ENCODE measurements at places on chromosomes 16 and 17.
A peak's percentile ranks its signal among the peaks of the same experiment; 100 is the strongest.

- DNase-seq, result no peak
These were observed 5.5 kb downstream of the TVP23A start for GRCh38 chr16:10813099-10813455.

GRCh38 chr16:15857724-15858560 is 1.1 kb upstream of the MYH11 start:
- no peak for DNase-seq

DNA sequence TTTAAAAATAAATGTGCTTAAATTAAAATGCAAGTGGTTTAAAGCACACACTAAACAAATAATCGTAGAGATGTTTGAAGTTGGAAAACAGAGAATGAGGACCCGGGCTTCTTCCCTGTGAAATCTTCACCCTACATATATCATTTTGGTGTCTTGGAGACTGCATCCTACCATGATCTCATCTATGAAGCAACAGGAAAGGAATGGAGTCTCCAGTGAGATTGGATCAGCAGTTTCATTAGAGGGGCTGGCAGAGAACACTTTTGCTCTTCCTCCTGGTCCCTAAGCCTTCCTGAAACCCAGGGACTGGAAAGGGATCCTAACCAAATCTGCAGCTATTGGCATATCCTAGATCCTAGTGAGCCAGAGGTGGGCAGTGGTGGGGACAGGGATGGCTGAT is 85.0 kb downstream of the GRIN2A start:
- DNase-seq, result no peak

DNA sequence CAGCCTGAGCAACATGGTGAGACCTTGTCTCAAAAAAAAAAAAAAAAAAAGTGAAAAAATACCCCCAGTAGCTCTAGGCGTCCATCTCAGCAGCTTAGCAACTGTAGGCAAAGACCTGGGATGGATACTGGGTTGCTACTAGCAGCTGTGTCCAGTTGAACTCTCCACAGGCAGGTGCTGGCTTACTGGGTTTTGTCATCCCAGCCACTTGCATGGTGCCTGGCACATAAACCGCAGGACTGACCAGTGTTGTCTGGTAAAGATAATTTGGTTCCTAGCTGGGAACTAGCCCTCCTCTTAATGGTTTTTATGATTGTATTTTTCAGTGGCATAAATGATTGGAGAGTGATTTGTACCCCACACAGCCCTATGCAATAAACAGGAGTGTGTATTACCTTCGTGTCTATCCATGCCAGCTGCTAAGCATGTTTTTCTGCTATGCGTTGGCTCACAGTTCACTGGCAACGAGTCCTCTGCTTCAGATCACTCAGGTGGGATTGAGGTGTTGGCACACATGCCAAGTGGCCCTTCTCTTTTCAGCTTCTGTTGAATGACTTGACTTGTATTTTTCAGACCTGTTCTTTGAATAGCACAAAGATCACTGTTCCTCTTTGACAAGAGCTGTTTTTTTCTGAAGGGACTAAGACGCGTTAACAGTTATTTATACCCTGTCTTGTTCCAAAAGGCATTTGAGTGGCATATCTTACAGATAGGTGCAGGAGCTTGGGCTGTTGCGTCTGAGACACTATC is 352.9 kb downstream of the SNX29 start:
- no peak for DNase-seq

DNA sequence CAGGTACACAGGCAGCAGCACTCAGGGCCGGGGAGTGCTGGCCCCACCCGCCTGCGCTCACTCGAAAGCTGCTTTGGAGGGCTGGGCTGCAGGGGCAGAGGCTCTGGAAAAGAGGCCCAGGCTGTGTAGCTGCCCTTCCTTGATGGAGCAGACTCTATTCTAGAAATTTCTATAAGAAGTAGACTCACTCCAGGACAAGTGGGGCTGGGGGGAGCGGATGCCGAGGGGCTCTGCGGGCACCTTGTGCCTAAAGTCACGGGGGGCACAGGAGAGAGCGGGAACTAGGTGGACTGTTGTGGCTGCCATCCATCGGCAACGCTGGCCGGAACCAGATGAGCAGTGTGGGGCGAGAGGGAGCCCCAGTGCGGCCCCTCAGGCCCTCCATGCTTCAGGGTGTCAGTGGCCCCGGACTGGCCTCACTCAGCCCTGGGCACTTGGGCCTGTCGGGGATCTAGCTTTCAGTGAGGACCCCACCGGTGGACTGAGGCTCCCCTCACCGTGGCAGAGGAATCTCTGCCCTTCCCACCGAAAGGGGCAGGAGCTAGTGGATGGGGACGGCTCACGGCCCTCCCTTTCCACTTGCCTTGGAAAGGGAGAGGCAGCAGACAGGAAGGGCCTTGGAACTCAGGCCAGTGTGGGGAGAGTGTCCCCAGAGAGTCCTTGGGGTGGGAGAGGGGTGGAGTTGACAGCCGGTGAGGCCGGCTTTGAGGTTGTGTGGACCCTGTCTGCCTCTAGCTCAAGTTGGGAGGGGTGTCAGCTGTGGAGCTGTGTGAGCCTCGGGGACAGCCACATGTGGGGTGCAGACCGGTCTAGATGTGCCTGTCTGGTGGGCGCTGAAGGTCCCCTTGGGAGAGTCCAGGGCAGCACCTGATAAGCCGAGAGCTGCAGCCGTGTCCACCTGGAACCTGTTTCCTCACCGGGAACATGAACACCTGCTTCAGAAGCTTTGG is 16.6 kb downstream of the ENDOV start:
- DNase-seq, result no peak

- no peak for DNase-seq
These were observed 8.1 kb downstream of the C1QL1 start for GRCh38 chr17:44959821-44960531.

- DNase-seq, result no peak
These were observed 6.6 kb upstream of the CBX8 start for GRCh38 chr17:79803421-79803996.

DNA sequence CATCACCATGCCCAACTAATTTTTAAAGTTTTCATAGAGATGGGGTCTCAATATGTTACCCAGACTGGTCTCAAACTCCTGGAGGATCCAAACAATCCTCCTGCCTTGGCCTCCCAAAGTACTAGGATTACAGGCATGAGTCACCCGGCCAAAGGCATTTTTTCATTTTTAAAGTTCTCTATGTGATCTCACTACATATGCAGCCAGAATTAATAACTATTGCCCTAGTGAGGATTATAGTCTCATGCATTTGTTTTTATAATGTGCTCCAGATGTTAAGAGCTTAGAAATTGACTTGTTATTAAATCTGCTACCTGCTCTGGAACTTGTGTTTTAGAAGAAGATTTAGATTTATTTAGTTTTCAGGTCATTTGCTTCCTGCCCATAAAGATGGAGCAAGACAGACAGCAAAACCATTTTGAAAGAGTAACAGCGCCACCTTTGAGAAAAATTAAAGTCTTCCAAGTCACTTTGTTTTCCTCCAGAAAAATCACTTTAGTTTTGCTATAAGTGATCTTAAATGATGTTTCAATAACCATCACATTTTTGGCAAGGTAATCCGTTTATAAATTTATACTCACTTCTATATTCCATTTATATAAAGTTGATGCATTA is 79.5 kb downstream of the CA4 start:
- DNase-seq, result no peak

- DNase-seq, result no peak
These were observed 84.9 kb upstream of the CBX4 start for GRCh38 chr17:79923974-79924638.

GRCh38 chr16:31421587-31421986 is 6.6 kb downstream of the COX6A2 start:
- DNase-seq, result no peak

- no peak for DNase-seq
These were observed 22.5 kb upstream of the MAF start for GRCh38 chr16:79623062-79623461.

DNA sequence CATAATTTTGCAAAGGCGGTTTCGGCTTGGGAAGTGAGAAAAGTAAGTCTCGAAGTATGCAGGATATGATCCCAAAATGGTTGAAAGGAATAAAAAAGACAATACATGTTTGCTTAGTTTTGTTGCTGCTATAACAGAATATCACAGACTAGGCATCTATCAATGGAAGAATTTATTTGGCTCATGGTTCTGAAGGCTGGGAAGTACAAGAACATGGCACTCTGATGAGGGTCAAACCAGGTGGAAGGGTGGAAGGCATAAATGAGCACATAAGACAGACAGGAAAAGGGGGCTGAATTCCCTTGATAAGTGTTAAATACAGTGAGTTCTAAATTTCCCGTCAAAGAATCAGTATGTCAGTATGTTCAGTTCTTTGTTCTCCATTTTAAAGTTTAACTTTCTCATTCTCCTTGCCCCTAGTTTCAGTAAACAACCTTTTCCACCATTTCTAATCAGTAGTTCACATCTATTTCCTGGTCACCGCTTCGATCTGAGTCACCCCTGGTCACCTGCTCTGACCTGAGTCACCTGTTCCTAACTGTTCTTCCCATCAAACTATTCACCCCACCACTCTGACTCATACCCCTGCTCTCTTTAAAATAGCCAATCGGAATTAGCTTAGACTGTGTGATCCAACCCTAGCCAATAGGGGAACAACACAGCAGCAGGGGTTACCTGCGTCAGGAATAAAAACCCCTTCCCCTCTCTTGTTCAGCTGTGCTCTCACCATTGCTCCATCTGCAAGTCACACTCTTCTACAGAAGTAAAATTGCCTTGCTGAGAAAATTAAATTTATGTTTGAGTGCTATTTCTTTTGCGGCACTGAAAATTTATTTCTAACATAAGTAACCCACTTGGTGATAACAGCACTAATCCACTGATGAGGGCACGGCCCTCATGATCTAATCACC is 240.8 kb downstream of the STX8 start:
- no peak for DNase-seq

DNA sequence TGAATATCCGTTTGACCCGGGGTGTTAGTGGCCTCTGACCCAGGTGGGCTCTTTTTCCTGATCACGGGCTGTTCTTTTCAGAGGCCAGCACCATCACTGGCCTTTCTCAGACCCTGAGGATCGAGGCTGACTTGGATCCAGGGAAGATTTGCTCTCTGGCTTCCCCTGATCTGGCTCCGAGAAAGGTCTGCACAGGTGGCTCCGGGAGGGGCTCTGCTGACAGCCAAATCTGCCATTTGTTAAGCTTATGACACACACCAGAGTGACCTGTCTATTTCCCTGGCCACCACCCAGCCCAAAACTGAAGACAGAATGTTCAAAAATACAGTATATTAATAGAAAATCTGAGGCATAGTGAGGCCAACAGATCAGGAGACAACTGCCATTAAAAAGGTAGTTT is 221.8 kb upstream of the TNRC6C start:
- no peak for DNase-seq

- no peak for DNase-seq
These were observed 52.7 kb downstream of the TBC1D16 start for GRCh38 chr17:79982986-79983385.

GRCh38 chr16:9633844-9634243 is 542.4 kb downstream of the HAPSTR1 start:
- no peak for DNase-seq

- DNase-seq, result no peak
These were observed 23.4 kb upstream of the SSTR2 start for GRCh38 chr17:73141411-73141810.

- DNase-seq, result no peak
These were observed 89.1 kb downstream of the CDK5R1 start for GRCh38 chr17:32575852-32576251.

DNA sequence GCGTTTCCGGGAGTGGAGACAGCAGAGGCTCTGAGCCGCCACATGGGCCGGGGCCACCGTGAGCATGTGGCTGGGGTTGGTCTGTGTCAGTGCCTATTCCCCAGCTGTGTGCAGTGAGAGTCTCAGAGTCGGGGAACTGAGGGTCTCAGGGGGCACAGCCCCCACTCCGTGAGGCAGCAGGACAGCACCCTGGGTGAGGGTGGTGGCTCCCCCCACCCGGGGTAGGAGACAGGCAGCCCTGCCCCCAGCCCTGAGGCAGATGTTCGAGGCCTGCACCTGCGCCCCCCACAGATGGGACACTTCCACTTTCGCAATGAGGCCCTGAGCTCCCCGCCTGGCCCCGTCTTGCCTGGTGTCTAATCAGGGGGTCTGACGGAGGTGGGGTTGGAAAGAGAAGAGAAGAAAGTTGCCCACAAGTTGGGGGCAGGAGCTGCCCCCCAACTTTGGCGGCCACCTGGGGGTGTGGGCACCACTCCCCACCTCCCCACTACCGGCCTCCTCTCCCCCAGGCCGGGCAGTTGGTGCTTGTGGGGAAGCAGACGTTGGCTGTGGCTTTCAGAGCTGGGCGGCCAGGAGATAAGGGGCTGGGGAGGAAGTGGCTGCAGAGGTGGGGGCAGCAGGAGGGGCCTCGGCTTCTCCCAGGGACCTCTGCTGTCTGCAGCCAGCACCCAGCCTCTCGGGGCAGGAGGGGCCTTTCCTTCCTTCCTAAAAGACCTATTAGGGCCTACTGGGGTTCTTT is 1.8 kb upstream of the CBFA2T3 start:
- DNase-seq, result peak; percentile 88

DNA sequence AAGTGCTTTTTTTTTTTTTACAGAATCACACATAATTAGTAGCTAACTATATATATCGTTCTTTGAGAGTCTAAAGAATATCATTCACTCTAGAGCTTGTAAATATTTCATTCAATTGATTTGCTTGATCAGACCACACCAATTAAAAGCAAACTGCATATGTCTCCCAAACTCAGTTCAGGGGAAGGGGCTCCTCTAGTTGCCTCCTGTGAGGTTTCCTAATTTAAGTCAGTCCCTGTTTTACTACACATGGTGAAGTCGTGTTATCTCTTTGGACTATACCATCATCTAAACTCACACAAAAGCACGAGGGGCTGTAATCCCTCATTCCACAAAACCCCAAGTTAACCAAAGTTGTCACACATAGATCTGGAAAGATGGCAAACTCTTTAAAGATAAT is 11.7 kb downstream of the NACA2 start:
- no peak for DNase-seq

DNA sequence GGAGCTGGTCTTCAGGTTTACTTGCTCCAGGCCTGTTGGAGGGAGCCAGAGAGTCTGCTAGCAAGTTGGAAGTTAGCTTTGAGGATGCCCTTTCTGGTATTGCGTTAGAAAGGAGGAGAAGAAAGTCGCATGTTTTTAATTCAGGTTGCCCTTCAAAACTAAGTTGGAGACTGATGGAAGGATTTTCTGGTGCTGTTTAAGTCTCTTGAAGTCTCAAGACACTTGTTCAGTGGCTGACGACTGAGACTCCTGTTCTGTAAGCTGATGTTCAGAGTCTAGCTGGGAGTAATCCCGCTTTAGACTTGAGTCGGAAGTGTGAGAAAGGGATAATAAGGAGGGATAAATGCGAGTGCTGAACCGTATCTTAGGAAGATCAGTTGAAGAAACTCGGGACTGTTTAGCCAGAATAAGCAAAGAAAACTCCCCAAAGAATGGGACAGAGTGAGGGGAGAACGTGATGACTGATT is 740 bp downstream of the AATF start:
- no peak for DNase-seq

GRCh38 chr17:82536512-82537201 is 17.1 kb downstream of the FOXK2 start:
- no peak for DNase-seq

Measured in germinal center (tissue), 1 donor.